ENCODE measurements at places on chromosomes 1 and 21.

GRCh38 chr1:20476265-20477038 lies 9.6 kb downstream of the CAMK2N1 start:
- no peak for DNase-seq

- no peak for DNase-seq
Observed at GRCh38 chr1:27878039-27878438, 5.7 kb downstream of the THEMIS2 start.

- DNase-seq, result no peak
Observed at GRCh38 chr1:26450908-26451307, 18.8 kb downstream of the DHDDS start.

- no peak for DNase-seq
Observed at GRCh38 chr1:149843431-149844041, 55.8 kb upstream of the BOLA1 start.

- DNase-seq, result no peak
Observed at GRCh38 chr1:58454385-58454784, 92.1 kb downstream of the OMA1 start.

DNA sequence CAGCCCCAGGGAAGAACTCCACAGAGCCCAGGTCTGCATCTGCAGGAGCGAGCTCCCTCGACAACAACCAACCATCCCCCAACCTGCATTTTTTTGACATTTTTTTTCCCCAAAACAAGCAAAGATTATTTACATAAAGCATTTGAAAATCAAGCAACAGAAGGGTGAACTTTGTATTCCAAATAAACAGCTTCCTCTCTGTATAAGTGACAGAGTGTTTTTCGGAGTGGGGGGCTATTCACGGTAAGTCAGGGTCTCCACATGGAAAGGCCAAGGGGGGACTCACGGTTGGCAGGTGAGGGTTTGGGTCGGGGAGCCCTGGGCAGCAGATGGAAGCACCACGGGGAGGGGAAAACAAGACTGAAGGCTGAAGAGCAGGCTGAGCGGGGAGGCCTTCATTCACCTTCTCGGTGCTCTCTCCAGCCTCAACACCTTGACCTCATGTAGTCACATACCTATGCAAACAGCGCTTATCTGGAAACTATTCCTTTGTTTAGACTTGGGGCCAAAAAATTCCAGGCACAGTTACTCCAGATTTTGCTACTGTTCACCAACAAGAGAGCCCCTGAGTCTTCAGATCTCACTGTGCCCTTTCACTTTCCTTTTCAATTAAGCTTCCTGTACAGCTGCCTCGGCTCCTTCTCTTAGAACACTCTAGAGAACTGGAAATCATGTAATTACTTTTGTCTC lies 27.6 kb downstream of the C2CD2 start:
- peak; percentile 44 for DNase-seq

DNA sequence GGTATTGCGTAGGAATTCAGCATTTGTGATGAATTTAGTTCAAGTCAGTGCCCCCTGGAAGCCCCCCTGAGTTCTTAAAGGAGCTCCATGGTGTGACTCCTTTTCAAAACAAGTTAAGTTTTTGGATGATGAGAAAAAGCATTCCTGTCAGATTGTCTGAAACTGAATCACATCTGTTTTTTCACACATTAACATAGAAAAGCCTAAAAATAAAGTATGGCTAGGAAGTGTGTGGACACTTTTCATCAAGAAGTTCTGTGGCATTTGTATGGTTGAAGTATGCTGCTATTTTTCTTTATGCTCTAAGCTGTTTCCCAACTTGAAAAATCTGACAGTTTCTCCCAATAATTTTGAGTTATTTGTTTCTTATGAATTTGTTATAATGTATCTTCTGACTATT lies 33.7 kb downstream of the PRDM2 start:
- DNase-seq, result peak; percentile 68

- DNase-seq, result no peak
Observed at GRCh38 chr1:114454539-114454938, 56.5 kb downstream of the TRIM33 start.

DNA sequence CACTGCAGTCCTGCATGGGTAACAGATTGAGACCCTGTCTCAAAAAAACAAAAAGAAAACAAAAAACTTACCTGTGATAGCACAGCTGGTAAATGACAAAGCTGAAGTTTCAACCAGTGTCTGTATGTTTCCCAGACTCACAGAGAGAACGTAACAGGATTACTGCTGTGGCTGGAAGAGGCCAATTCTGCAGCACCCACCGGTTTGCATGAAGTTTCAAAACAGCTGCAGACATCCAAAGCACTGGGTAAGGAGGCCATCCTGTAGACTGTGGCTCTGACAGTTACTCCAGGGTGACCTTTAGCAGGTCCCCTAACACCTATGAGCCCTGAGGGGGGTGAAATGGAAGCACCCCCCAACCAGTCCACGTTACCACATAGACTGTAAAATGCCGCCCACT lies 7.5 kb downstream of the ID3 start:
- no peak for DNase-seq

GRCh38 chr1:4269330-4269729 lies 369.3 kb upstream of the C1orf174 start:
- DNase-seq, result no peak

GRCh38 chr1:115134231-115134630 lies 44.9 kb upstream of the TSPAN2 start:
- DNase-seq, result no peak

GRCh38 chr1:46774297-46774696 lies 24.5 kb upstream of the CYP4B1 start:
- no peak for DNase-seq

GRCh38 chr1:229102741-229103391 lies 168.0 kb upstream of the RAB4A start:
- DNase-seq, result no peak

GRCh38 chr1:202844259-202844658 lies 33.5 kb downstream of the PCAT6 start:
- DNase-seq, result no peak

GRCh38 chr1:159171254-159171687 lies at the start of gene CADM3:
Gene CADM3 (plus strand): TSS chr1:159171615. CDS start chr1:159171766, 151 bp downstream.
- DNase-seq, result no peak

DNA sequence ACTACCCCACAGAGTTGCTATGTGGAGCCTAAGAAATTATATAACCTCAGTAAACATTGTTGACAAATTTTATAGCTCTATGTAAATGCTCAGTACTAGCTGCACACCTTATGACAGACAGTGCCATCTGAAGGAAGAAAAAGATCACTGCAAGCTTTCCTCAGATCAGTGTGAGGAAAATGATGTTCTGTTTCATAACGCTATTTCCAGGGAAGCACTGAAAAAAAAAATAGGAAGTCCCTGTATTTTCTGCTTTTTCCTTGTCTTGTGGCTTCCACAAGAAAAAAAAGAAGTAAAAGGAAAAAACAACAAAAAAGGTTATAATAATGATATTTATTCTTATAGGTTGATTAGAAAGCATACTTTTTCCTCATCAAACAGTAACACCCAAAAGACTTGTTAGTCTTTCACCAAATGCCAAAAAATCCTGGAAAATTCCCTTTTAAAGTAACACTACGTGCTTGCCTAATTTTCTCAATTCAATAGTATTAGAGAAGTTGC lies 23.2 kb downstream of the LYST start:
- DNase-seq, result peak; percentile 45

- no peak for DNase-seq
Observed at GRCh38 chr1:970242-970972, 4.1 kb downstream of the PLEKHN1 start.

DNA sequence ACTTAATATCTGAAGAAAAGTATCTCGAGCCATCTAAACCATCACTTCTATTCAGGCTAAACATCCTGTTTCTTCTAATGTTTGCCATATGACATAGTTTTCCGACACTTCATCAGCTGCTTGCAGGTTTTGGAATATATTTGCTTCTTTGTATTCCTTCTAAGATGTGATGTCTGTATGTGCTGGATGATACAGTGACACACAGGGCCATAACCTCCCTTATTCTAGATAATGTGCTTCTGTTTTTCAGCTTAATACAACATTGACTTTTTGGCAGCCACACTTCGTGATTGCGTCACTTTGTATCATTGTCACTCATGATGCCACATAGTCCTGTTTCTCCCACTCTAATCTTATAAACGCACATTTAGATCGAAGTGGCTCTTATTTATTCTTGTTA lies 156.3 kb downstream of the CRB1 start:
- DNase-seq, result no peak

GRCh38 chr21:44425307-44425894 lies 29.9 kb upstream of the LRRC3 start:
- DNase-seq, result no peak

DNA sequence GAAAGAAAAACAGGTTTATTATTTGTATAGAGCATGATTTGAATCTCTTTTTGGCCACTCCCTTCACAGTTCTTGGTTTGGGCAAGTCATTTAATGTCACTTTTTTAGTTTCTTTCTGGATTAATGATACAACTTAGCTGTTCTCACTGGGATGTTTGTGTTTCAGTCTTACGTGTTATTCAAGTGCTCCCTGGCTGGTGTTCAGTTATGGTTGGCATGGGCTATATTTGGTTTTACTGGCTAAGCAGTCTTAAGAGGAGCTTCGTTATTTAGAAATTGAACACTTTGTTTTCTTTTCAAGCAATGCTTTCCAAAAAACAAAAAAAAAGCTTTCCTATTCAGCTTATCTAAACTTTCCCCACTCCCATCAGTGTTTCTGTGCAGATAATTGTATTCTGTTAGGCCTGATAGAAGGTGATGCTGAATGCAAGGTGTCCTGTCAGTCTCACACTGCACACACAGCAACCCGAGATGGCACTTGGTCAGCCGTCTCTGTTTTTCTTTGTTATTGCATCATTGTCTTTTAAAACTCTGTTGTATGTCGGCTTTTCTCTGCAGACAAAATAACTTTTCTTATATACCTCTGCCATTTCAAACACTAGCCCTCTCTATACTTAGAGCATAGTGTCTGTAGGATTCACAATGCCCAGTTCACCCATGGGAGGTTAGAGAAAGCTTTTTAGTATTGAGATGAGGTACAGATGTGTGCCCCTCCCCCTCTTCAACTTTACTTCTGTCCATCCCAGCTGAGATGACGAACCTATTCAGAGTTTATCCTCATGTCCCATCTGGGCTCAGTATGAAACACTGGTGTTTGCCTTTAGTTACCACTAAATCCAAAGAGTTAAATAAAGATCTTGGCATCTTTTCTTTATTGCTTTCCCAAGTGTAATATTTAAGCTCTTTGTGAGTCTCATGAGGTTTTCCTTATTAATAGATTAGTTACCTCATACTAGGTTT lies 80.2 kb downstream of the VPS13D start:
- no peak for DNase-seq

DNA sequence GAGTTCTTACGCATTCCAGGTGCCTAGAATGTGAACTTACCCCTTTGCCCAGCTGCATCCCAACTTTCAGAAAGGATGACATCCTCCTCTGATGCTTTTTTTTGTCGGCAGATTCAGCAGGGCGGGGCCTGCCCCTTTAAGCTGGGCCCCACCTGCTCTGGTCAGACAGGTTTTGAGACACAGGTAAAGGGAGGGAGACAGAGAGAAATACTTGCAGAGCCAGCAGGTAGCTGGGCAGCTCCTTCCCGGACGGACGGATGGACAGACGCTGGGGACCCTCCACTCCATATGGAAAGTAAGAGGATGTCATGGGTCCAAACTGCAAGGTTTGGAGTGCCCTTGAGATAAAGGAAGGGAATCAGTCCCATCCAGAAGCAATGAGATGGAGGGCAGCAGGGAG lies at the start of gene TMEM79:
TMEM79 (plus strand) TSS at position 214 of the 400 bp plus-strand sequence. CDS start 902 bp downstream, outside the sequence.
- no peak for DNase-seq

- no peak for DNase-seq
Observed at GRCh38 chr1:190416239-190416638, 61.4 kb downstream of the BRINP3 start.

DNA sequence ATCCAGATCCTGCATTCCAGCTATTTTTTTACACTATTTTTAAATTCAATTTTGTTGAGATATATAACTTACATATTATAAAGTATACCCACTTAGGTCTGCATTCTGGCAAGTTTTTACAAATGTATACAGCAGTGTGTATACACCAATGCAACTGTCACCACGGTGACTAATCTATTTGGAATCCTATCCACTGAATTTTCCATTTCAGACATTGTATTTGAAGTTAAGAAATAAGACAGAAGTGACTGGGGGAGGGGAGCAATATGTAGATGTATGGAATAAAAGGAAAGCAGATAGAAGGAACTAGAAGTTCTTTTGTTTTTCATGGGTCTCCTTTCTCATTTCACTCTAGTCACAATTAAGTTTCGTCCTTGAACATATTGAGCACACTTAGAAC lies 431.5 kb upstream of the CHRM3 start:
- peak; percentile 54 for DNase-seq

DNA sequence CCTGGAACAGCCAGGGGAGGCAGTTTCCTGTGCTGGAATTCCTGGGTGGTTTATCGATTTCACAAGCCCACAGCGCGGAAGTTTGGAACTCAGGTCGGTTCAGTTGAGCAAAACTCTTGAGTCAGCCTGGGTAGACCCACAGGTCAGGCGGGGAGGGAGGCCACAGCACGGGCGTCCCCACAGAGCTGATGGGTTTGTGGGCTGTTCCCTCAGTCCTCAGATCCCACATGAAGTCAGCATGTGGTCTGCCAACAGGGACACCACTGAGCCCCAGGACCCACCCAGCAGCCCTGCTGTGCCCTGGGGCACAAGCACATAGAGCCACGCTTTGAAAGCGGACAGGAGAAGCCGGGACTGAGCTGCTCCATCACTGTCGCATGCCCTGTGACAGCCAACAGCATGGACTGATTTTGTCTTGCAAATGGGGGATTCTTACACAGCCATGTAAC lies 17.4 kb downstream of the BMP8A start:
- DNase-seq, result peak; percentile 37

DNA sequence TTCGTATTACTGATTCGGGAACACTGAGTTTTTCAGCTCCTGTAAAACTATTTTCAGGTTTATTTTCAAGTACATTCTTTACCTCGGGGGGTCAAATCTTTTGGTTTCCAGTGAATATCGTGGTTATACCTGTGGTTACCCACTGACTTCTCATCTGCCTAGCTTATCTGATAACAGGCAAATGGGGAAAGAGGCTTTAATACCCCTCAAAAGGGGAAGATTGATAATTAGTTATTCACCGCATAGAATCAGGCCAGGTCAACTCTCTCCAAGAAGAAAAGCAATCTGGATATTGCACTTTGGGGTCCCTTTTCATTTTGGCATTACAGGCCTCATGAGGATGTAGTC lies 23.0 kb downstream of the RUNX1 start:
- DNase-seq, result no peak

GRCh38 chr1:30472526-30472925 lies 250.9 kb downstream of the MATN1 start:
- DNase-seq, result no peak

DNA sequence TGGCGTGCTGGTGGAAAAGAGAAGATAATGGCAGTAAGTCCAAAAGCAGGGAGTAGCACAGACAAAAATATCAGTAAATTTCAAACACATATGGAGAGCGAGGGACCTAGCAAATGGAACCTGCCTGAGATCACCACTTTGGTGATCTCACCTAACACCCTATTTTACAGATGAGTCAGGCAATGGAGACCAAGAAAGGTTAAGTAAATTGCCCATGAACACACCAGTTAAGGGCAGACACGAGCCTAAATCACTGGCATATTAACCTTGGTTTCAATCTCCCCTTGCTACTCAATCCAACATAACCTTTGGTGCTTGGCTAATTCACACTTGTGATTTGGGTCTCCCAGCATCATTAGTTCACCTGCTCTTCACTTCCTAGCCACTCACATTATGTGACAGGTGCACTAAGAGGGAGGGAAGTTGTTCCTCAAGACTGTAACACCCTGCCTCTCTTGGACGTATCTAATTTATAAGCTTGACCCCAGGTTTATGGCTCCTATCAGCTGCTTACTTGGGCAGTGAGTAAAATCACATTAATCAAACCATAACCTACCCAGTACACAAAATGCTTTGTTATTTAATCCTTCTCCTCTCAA lies 11.5 kb downstream of the ZNF697 start:
- DNase-seq, result no peak

GRCh38 chr1:198761859-198762616 lies 123.2 kb downstream of the PTPRC start:
- DNase-seq, result no peak

All from fibroblast of skin of right biceps (primary cell).